ENCODE measurements at places on chromosomes 13 and 19.

GRCh38 chr13:58953638-58954037, 1210.1 kb downstream of the DIAPH3 start:
- DNase-seq, result no peak

DNA sequence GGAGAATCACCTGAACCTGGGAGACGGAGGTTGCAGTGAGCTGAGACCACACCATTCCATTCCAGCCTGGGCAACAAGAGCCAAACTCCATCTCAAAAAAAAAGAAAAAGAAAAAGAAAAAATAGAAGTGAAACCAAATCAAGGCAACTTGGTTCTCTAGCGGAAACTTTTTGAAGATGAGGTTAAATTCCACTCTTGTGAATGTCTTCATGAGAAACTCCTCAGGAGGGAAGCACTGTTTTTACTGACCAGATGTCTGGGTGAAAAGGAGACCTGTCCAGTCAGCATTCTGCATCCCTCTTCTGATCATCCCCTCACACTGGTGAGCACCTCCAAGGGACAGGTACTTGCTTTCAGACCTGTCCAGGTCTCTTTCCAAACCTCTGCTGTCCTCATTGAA, 15.8 kb downstream of the BRD4 start:
- DNase-seq, result no peak

DNA sequence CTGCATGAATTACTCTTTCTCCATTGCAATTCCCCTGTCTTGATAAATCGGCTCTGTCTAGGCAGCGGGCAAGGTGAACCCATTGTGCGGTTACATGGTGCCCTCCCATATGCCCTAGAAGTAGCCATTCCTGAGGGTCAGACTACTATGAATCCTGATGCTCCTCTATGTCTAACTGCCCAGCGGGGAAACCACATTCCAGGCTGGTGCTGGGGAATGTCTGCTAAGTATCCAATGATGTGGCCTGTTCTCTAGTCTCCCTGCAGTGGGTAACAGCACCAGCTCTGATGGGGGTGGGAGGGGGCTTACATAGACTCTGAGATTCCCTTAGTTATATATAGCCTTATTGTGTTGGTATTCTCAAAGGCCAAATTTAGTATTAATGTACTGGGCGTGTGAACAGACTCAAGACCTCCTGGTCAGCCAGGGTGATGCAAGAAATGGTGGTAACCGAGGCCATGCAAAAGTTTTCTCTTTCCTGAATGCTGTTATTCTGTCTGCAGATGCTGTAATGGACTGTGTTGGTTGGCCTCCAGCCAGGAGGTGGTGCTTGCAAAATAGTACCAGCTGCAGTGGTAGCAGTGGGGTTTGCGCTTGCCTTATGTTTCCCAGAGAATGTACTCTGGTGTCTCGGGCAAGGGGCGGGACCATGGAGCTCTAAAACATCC, 564.8 kb upstream of the SLITRK1 start:
- DNase-seq, result peak; percentile 4

GRCh38 chr13:80737513-80737912, 396.6 kb upstream of the SPRY2 start:
- DNase-seq, result no peak

DNA sequence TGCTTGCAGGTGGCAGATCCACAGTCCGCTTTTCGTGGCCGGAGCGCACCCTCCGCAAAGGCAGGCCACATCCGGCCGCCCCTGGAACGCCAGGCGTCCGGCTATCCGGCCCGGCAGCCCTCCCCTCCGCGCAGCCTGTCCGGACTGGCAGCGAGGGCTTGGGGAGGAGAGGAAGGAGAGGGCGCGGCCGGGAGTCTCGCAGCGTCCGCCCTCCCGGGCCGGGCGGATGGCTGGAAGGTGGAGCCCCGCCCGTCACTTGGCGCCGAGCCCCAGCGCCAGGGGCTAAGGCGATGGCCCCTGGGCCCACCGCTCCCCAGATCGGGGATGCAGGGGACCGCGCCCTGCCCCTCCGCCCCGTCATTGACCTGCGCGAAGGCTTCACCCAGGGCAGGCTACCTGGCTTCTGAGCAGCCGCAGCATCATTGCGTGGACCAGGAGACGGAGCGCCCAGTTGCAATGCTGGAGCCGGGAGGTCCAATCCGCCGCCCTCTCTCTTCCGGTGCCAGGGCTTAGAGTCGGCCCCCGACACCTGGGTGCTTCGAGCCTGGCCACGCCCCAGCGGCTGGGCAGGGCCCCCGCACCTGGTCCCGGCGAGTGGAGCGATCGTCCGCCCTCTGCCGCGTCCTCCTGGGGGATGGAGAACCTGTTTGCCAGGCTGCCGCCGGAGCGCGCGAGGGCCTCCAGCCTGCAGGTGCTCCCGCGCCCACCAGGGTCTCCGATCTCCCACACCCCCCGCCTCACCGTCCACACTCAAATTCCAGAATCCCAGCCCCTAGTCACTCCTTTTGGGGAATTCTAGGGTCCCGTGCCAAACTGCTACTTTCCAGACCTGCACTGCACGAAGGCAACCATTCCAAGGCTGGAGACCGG, at the start of gene FUT1:
Gene FUT1, minus strand, starts transcription at position 146 of the 870 bp plus-strand sequence. CDS start 1,360 bp downstream, outside the sequence.
- DNase-seq, result peak; percentile 72

DNA sequence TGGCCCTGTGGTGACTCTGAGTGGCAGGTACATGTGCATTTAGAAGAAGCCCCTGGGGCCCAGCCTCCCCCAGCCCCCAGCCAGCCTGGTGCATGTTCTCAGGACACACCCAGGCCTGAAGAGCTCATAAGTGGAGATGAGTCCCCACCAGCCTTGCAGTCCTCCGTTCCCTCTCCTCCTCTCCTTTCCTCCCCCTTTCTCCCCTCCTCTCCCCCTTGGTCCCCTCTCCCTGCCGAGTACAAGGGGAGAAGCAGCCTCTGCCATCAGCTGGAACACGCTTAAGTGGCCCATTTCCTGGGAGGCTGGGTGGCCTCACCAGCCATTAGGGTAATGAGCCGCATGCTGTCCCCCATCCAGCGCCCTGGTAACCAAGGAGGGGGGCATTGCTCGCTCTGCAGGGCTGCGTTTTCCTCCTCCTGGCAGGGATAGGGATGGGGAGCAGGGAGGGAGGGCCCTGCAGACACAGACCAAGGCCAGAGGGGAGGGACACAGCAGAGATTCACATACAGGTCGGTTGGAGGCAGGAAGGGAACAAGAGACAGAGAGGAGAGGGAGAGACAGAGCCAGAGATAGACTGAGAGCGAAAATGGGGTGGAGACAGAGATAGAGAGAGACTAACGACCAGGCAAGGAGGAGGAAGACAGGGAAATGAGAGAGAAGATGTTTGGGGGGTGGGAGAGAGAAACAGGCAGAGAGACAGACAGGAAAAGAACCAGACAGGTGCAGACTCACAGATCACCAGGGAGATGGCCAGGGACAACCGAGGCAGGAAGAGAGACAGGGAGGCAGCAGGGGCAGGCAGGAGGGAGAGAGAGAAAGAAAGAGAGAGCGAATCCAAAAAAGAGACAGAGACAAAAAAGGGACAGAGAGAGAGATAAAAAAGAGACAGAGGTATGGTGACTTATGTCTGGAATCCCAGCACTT, 19.3 kb upstream of the DPP9 start:
- no peak for DNase-seq

DNA sequence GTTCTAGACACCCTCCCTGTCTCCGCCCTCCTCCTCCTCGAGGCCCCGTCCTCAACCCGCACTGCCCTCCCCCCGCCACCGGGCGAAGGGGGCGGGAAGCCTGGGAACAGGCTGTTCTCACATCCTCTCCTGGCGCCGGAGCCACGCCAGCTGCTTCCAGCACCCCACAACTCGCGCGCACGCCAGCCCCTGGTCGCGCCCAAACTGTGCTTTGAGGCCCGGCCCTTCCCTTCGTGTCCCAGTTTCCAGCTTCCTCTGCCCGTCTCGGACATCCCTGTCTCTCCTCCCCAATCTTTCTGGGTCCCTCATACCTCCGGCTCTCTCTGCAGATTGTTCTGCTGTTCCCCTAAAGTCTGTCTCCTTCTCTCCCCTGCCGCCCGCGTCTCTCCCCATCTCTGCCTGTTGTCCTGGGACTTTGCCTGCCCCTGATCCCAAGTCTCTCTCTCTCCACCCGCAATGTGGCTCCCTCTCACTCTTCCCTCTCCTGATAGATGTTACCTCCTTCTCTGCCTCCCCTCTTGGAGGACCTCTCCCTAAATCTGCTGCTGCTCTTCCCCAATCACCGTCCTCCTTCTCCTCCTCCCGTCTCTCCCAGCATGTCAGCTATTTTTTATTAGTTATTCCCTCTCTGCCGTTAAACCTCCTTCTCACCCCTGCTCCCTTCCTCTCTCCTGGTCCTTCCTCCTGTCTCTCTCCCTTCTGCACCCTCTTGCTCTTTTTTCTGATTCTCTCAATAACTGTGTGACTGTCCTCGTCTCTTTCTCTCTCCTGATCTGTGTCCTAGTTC, 14.2 kb downstream of the DPF1 start:
- peak; percentile 80 for DNase-seq

DNA sequence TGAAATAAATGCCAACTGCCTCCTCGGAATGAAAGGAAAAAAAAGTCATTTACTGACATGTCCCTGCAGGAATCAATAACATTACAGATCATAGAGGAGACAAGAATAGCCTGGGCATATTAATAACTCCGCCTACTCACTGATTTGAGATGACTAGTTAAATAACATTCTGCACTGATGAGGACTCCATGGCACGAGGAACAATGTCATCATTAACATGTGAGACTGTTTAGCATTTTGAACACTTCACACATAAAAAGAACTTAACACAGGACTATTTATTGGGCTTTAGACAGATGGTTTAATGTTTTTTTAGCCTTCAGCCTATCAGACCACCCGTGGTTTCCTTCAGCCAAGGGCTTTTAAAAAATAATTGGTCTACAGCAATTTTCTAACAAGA, 170.1 kb downstream of the OLFM4 start:
- DNase-seq, result no peak

DNA sequence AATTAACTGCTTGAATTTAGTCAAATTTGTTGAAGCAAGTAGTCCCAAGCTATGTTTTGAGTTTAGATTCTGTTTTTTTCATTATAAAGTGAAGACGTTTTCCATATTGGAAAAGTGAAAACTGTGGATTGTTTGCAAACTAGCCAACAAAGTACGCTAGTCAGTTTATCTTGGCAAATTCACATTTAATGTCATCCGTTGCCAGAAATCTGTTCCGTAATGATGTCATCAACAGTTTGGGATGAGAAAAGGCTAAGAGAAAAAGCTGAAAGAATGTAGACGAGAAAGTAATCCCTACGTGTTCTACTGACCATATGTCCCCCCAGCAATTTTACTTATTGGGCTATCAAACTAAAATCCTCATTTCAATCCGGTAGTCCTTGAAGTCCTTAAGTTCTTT, 419.6 kb downstream of the GPC6 start:
- DNase-seq, result no peak

DNA sequence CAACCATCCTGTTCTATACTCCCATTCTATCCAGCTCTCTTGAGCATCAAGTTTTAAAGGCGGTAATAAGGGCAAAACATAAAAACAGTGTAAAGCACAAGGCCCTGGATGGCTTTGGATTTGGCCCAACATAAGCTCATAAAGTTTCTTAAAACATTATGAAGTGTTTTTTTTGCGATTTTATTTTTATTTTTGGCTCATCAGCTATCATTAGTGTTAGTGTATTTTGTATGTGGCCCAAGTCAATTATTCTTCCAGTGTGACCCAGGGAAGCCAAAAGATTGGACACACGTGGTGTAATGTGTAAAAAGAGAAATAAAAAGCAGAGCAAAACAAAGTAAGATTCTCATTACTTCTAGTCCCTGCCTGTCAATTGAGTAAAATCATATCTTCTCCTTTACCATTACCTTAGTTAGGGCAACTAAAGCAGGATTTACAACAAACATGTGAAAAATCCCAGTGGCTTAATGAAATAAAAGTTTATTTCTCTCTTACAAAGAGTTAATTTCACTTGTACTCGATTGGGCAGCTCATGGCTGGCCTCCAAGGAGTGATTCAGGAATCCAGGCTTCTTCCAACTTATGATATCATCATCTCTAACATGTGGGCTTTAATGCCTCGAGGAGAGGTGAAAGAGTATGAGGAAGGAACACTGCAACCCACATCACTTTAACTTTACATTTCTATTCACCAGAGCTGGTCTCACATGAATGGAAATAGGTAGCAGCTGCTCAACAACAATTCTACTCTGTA, 725.2 kb upstream of the SLITRK1 start:
- peak; percentile 74 for DNase-seq

- DNase-seq, result peak; percentile 88
These were observed 3.9 kb downstream of the MIDN start for GRCh38 chr19:1252221-1252820.

DNA sequence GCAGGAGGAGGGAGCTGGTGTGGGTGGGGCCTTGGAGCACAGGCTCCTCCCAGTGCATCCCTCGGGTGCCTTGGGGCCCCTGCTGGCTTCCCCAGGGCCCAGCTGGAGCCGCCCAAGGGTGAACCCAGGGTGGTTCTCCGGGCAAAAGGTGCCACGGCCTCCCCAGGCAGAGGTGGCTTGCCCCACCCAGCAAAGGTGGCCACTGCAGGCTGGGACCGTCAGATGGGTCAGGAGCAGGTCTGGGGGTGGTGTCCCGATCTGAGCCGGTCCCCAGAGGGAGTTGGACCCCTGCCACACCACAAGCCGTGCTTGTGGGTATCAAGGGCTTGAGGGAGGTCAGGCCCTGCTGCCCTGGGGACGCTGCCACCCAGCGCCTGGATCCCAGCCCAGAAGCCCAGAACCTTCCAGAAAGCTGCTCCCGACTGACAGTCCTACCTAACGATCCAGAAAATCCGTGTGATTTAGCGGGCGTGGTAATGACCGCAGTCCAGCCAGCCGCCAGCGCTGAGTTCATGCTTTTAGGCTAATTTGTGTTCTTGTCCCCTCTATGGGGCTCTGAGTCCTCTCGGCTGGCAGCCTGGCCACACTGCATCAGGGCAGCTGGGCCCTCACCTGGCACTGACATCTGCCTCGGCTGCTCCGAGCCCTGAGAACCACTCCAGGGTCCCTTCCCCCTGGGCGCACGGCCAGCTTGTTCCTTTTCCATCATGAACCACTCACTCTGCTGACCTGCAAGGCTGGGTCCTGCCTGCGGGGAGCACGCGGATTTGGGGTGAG, 5.0 kb upstream of the GRIN3B start:
- DNase-seq, result no peak

GRCh38 chr13:79749984-79750551, 269.1 kb downstream of the NDFIP2 start:
- peak; percentile 86 for DNase-seq

DNA sequence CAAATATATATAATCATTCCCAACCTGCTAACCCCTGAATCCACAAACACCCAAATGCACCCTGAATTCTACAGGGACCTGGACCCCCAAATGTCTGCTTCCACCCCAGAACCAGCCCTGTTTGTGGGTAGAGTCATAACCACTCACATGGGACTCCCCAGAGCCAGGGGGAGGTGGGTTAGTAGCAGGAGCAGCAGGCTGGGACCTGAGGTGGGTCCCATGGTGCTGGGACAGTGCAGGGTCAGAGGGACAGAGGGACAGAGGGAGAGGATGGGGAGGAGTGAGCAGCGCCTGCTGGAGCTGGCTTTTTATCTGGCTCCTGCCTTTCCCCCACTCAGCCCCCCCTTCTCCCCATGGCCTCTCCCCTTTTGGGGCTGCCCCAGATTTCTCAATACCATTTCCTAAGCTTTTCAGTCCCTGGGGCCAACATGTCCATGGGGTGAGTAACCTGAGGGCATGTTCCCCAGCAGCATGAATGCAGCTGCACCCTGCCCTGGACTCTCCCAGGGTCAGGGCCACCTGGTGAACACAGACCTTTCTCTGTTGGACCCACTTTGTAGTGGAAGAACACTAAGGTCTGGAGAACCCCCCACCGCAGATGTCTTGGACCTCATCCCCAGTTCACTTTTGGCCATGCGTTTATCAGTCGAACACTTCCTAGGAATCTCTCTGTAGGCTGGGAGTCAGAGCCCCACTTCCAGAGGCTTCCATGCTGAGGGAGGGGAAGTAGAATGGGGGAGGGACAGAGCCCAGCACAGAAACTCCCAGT, at the start of gene C3:
Gene C3, minus strand, starts transcription at position 282 of the 769 bp plus-strand sequence. Its CDS starts 61 bp downstream, at position 221.
- peak; percentile 89 for DNase-seq

Data from GM03348 (cell line).